ENCODE measurements at places on chromosomes 3 and 15. TPM values are rescaled to one million over a fixed set of nuclear protein-coding genes. Genes with fewer than 3 reads are reported as not detected.
A peak's percentile ranks its signal among the peaks of the same experiment; 100 is the strongest.

Gene NKTR
- 28.0 TPM for total RNA-seq

Gene CXCR6
- not detected for total RNA-seq

- DNase-seq = no peak
Measured at GRCh38 chr3:133855002-133855370, 40.7 kb downstream of the RAB6B start.

DNA sequence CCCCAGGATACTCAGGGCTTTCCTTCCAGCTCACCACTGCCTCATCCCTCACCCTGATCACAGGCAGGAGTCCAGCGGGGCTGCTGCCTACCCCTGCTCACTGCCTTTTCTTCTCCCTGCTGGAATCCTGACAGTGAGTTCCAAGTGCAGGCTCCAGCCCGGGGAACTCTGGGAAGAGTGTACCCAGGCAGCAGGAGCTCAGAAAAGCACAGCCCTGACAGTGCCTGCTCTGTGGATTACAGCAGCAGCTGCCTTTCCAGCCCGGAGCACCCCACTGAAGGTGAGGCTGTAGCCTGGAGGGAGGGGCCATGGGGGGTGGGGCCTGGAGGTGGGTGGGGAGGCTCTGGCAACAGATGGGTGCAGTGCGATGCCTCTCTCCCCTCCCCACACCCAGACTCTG, 6.1 kb upstream of the JMJD7 start:
- DNase-seq = no peak

Gene BCL2A1
- 3.0 TPM for total RNA-seq

Gene RTP1
- total RNA-seq = not detected

DNA sequence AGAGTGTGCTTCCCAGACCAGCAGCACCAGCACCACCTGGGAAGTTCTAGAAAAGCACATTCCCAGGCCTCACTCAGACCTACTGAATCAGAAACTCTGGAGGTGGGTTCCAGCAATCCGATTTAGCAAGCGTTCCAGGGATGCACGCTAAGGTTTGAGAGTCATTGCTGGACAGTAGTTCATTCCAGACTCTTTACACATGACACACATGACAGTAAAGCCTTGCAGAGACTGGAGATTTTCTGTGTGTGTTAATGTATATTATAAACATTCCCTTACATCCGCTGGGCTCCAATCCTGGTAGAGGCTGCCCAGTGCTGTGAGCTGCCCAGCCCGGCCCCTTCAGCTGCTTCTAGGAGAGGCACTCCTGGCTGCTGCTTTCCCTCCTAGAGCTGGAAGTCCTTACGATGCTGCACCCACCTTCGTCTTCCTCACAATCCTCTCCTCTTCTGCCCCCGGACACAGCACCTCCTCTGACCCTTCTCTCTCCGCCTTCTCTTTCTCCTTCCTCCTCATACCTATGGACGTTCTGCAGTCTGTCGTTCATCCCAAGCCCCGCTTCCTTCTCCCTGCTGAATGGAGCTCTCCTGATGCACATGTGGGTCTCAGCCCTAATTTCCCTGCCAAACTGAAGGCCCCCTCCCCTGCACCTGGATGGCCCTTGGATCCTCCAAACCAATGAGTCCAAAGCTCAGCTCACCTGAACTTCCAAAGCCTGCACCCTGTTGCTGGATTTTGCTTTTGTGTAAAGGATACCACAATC, 44.4 kb downstream of the ITGA11 start:
- no peak for DNase-seq

DNA sequence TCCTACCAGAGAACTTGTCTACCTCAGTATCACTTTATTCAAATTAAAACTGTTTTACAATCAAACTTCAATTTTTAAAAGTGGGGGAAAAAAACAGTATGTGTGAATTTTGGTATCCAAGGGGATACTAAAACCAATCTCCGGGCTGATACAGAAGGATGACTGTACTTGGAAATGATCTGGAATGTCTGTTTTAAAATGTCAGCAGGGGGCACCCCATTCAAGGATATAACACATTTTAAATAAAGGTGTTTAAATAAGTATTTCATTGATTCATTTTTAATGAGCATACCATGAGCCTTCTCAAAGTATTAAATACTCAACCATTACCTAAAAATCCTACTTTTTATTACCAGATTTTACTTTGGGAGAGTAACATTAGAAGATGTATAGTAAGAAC, 67.9 kb downstream of the ULK4 start:
- DNase-seq = peak; percentile 53

GRCh38 chr3:187012609-187013051, 82.3 kb downstream of the ST6GAL1 start:
- no peak for DNase-seq

- no peak for DNase-seq
Measured at GRCh38 chr3:184474897-184475296, 86.7 kb upstream of the EPHB3 start.

Gene EFCC1
- not detected for total RNA-seq

- DNase-seq = no peak
Measured at GRCh38 chr3:113331187-113331586, 110.1 kb downstream of the CFAP44 start.

DNA sequence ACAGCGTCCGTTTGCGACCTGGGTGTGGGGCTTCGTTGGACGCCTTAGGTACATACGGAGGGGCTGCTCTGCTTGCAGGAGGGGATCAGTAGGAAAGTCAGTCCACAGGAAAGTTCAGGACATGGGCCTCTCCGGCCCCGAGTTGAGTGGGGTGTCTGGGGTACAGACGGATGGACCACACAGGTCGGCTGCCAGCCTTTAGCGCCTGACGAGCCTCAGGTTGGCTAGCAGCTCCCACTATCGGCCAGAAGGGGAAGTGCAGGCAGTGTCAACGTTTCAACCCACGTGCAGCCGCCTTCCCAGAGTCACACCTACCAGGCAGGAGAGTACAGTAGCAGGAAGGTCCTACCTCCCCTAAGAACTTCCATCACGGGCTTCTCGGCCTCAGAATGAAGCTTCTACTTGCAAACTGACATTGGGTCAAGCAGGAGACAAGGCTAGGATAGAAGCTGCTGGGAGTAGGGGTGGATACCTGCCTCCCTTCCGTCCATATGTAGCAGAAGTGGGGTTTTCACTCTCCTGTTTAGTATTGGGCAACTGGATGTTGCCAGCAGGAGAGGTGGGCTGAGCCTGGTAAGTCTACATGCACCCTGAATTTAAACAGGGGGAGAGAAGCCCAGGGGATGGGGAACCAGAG, 1.8 kb upstream of the SCN5A start:
- DNase-seq = peak; percentile 51

GRCh38 chr3:11271986-11272904, at the start of gene ATG7:
ATG7 (plus strand) TSS chr3:11272397; CDS start chr3:11298696, 26,299 bp downstream.
- peak; percentile 97 for DNase-seq

DNA sequence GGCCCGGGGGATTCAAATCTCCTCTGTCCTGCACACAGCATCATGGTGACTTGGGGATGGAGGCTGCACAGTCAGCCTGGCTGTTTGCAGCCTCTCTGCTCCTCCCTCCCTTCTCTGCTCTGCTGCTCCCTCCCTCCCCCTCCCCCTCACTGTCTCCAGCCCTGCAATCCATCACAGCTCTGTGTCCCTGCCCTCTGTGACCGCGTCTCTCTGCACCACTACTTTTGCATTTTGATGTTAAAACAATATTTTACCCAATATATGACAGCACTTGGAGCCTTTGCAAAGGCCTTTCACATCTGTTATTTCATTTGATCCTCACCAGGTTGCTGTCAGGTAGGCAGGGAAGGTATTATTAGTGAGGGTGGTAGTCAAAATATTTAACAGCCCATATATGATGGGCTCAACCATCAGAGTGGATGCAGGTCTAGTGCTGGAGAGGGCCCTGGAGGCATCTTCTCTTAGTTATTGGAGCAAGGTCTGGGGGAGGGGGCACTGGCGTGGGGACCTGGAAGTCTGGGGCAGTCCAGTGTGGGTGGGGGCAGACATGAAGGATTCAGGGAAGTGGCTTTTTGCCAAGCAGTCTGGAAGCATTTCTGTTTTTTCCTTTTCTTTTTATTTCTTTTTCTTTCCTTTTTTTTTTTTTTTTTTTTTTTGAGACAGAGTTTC, 16.3 kb upstream of the VPS8 start:
- no peak for DNase-seq

- peak; percentile 87 for DNase-seq
Measured at GRCh38 chr3:8743021-8743601, 9.5 kb downstream of the CAV3 start.

GRCh38 chr3:171806200-171807128, 3.8 kb downstream of the PLD1 start:
- DNase-seq = peak; percentile 66

- no peak for DNase-seq
Measured at GRCh38 chr3:59263152-59263551, 213.3 kb upstream of the CFAP20DC start.

DNA sequence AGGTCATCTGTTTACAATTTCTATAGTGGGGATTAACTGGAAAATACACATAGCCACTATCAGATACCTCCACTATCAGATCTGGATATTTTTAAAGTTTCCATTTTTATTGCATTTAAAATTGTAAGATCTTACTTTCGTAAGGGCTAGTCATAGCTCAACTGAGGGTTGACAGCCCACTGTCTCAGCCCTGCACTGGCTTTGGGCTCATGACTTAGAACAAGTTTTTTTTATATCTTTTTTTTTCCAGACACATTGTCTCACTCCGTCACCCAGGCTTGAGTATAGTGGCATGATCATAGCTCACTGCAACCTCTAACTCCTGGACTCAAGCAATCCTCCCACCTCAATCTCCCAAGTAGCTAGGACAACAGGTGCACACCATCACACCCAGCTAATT, 48.8 kb upstream of the DNAJC13 start:
- DNase-seq = no peak

GRCh38 chr15:42134617-42135245, 21.7 kb downstream of the PLA2G4F start:
- no peak for DNase-seq

Gene MKRN3
- 3.5 TPM for total RNA-seq

Gene CSPG4
- total RNA-seq = 31.4 TPM

Gene RASL12
- total RNA-seq = 0.39 TPM

Gene U2SURP
- 84.7 TPM for total RNA-seq

Gene CCK
- total RNA-seq = 7.7 TPM

DNA sequence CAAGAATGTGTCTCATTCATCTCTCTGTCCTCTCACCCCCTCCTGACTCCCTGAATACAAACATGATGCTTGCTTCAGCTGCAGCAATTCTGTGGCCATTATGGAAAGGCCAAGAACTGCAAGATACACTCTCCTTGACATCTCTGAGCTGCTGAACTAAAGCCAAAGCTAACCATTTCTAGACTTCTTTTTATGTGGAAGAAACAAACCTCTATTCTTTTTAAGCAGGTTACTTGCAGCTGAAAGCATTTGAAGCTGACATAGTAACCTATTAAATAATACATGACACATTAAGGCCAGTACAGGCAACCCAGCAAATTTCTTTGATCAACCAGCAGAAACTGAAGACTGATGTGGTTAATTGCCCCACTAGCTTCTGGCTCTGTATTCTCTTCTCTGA, 17.5 kb downstream of the FHIT start:
- DNase-seq = no peak

Gene ROPN1
- 1.3 TPM for total RNA-seq

GRCh38 chr3:187946163-187946691, 201.0 kb upstream of the BCL6 start:
- no peak for DNase-seq

Gene PGBD4
- total RNA-seq = 2.5 TPM

GRCh38 chr15:52164631-52165265, 26.4 kb downstream of the GNB5 start:
- no peak for DNase-seq

- no peak for DNase-seq
Measured at GRCh38 chr3:101816215-101817149, 32.8 kb upstream of the NFKBIZ start.

Gene WDR5B
- total RNA-seq = 9.4 TPM

- no peak for DNase-seq
Measured at GRCh38 chr15:75230016-75230343, 28.2 kb upstream of the GOLGA6C start.

- DNase-seq = no peak
Measured at GRCh38 chr3:174208161-174208560, 651.0 kb upstream of the NAALADL2 start.

Gene LTK
- total RNA-seq = 3.1 TPM

GRCh38 chr3:120435621-120436020, 15.2 kb downstream of the FSTL1 start:
- DNase-seq = peak; percentile 62

DNA sequence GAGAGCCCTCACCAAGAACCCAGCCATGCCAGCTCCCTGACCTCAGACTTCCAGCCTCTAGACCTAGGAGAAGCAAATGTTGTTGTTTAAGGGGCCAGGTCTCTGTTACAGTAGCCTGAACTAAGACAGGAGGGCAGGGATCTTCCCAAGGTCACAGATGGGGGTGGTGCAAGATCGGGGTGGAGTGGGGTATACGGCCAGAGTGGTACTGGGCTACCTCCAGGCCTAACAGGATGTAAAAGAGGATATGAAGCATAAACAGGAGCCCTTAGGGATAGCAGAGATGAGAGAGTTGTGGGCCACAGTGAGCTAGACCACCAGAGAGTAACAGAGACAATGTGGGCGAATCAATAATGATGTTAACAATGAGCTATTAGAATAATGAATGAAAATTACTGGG, 82.9 kb downstream of the TOP2B start:
- peak; percentile 66 for DNase-seq

DNA sequence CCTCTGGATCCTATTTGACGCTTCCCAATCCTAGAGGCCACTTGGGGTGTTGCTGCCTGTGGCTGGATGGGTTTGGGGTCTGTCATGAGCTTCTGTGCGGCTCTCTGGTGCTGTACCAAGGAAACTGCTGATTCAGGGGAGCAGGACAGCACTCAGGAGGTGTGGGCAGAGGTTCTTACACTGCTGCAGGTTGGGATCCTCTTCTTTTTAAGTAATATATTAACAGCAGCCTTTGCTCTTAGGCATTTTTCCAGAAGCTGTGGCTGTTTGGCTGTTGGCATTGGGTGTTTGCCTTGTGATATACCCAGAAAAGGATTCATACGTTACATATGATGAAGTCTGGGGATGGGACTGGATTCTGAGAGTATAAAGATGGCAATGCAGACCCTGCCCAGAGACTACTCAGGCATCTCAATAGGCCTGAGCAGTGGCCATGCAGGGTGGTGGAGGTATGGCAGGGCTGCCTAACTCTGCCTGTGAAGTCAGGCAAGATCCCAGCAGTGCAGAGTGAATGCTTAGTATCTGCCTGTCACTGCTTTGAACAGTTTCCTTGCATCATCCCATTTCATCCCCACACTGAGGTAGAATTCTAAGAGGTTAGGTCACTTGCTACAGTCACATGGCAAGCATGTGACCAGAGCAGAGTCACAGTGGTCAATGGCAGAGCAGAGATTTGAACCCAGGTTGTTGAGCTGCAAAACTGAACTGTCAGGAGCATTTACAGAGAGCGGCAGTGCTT, 3.9 kb downstream of the ABHD6 start:
- DNase-seq = no peak

- peak; percentile 82 for DNase-seq
Measured at GRCh38 chr3:59432665-59433064, 382.8 kb upstream of the CFAP20DC start.

Gene CHRNA3
- total RNA-seq = not detected

- no peak for DNase-seq
Measured at GRCh38 chr3:25040748-25041147, 387.3 kb upstream of the RARB start.

GRCh38 chr3:98727638-98728037, 35.5 kb upstream of the ST3GAL6 start:
- DNase-seq = no peak

Gene NPAP1
- total RNA-seq = not detected

- DNase-seq = no peak
Measured at GRCh38 chr3:156579427-156579851, 24.5 kb upstream of the SSR3 start.

Measured in RPMI7951 (cell line).